Cardiac septum (tissue), 1 donor: ENCODE measurements at places on chromosomes 2 and 18. TPM values are rescaled to one million over a fixed set of nuclear protein-coding genes. Genes with fewer than 3 reads are reported as not detected.

ADD2 gene
- 1.6 TPM for total RNA-seq

CASP8 gene
- total RNA-seq, result 4.5 TPM

VWC2L gene
- total RNA-seq, result 0.08 TPM

FLACC1 gene
- total RNA-seq, result 12.0 TPM

DNA sequence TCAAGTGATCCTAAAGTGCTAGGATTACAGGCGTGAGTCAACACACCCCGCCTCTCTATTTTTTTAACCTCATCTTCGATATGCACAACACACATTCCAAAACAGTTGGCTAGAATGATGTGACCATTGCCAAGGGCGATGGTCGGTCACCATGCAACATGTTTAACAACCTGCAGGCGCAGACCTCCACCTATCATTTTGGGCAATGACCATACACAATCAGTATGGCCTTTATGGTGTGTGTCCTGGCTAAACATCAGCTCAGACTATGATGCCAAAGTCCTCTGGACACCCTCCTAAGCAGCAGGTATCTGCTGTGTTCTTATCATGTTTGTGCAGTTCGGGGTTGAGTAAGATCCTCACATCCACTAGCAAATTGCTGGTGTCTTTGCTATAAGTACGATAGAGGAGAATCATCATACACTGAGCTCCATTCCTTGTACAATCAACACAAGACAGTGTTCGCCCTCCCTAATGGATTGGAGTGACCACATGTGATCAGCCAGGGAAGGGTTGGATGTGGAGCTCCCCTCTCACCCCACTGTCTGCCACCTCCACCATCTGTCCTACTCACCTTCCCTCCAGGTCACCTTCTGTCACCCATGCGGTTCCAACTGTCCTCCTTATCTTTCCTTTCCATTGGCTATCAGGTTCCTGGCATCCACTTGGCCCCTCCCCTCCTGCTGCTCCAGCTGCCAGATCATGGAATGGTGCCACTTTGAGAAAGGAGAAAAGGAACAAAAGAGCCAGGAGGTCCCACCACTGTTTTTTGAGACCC, 7.9 kb upstream of the RNF152 start:
- no peak for DNase-seq

GRCh38 chr2:55620123-55620779, 2.8 kb upstream of the PPP4R3B start:
- DNase-seq, result no peak

- DNase-seq, result no peak
Observed at GRCh38 chr18:13145636-13146190, 72.8 kb upstream of the LDLRAD4 start.

DNA sequence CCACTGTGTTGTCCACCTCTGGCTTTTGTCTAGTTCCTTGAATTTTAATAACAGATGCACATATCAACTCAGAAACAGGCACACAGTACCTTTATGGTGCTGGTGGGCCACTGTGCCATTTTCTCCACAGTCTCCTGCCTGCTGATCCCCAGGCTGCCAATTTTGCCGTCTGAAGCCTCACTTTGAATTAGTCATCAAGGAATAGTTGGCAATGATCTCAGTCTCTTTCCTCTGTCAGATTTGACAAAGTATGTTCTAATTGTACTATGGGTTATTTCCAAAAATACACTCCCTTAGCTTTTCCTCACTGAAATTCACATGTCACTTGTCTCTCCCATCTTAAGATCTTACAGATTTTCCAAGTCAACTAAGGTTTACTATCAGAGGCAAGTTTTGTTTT, 140.7 kb downstream of the ZNF516 start:
- DNase-seq, result no peak

DNA sequence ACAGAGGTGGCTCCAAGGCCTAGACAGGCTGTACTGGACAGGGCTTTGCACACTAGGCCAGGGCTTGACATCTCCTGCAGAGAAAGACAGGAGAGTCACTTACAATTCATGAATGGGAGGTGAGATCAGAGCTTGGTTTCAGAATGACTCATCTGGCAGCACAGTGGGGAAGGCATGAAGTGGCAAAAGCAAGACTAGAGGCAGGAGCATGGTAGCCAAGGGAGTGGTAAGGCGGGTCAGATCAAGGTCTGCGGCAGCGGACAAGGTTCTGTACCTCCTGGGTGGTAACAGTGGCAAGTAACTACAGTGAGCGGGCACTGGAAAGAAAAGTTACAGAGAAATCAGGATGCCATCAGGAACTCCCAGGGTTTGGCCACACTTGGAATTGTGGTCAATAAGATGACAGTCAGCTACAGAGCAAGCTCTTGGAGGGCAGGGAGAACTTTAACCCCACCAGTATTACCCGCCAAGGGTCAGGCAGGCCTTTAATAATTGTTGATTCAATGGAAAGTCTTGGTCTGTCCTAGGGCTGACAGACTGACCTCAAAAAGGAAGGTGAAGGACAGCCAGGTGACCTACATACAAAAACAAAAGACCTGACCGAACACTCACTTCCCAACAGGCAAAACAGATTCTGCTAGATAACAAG, 5.7 kb downstream of the MCFD2 start:
- DNase-seq, result no peak

- DNase-seq, result no peak
Observed at GRCh38 chr2:196530910-196531309, 108.6 kb upstream of the CCDC150 start.

DNA sequence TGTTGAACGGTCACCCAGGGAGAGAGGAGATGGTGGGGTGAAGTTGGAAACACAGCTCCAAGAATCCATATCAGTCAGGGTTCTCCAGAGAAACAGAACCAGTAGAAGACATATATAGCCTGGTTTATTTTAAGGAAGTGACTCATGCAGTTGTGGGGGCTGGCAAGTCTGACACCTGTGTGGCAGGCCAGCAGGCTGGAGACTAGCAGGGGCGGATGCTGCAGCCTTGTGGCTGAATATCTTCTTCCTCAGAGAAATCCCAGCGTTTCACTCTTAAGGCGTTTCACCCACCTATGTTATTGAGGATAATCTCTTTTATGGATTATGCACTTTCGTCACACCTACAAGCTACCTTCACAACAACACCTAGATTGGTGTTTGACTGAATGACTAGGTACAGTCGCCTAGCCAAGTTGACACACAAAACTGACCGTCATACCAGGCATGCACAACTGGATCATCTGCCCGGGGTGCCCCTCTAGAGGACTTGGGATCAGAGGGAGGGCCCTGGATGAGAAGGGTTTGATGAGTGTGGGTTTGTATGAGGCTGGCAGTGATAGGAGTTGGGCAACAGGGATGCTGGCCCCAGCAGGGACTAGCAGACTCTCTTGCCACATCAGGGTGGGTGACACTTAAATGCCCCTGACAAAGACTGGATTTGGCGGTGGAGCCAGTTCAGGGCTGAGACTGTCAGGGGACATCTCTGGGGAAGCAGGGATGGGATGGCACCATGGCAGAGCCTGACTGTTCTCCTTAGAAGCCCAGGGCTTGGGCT, 23.4 kb downstream of the MROH2A start:
- DNase-seq, result no peak
